CD4-positive, alpha-beta T cell treated with Interleukin-15 for 1 hour (primary cell): ENCODE measurements at places on chromosomes 5 and 9.

DNA sequence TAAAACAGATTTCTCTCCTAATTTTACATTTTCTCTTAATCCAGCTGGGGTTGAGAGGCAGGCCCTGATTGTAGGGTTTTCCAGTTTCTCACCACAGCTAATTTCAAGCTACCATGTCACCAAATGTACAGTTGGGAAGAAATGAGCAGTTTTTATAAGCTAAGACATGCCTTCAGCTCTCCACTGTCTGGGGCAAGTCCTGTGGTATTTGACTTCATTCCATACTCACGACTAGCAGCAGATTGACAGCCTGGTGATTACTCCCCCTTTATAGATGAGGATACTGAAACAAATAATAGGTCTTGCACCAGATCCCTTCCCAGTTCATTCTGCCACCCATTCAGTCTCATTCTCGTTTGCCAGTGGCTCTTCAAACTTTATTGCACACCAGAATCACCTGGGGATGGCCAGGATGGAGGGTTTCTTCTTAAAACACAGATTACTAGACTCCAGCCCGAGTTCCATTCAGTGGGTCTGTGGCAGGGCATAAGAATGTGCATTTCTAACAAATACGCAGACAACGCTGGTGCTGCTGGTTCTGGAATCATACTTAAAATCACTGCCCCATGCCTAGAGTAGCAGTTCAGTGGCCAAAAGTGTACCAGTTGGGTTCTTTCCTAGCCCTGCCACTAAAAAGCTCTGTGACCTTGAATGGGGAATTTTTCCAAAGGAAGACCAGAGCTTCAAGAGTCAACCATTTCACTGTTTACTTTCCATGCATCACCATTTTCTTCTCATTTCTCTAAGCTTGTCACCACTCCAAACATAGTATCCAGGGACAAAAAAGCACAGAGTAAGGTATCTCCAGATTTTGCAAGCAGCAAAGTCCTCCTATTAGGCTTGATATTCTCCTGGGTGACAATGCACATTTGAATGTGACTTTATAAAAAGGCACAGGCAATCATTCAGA is 64.3 kb downstream of the CSNK1A1 start:
- DNase-seq, result no peak

- DNase-seq, result no peak
Measured at GRCh38 chr5:90802474-90803317, 244.1 kb downstream of the ADGRV1 start.

- DNase-seq, result no peak
Measured at GRCh38 chr9:69171049-69171448, 3.0 kb upstream of the TJP2 start.

- DNase-seq, result no peak
Measured at GRCh38 chr5:122312591-122313406, 762 bp downstream of the SNCAIP start.

GRCh38 chr9:33737811-33738606 is 57.4 kb upstream of the PRSS3 start:
- no peak for DNase-seq
